ENCODE measurements at places on chromosomes 16 and 17.

DNA sequence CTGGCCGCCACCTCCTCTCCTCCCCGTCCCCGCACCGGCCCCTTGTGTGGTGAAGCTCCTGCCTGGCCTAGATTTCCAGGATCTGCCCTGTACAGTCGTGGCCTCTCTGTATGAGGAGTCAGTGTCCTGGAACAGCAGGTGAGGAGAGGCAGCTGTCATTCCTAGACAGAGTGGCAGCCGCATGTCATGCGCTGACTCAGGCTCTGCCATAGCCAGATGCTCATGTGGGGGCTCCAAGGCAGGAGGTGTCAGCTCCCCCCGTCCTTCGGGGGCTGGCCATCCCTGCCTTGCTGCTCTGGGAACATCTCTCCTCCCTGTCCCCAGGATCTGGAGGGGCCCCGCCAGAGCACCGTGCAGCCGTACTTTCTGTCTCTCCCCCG, 60.4 kb downstream of the BAIAP2 start:
- DNase-seq = no peak

DNA sequence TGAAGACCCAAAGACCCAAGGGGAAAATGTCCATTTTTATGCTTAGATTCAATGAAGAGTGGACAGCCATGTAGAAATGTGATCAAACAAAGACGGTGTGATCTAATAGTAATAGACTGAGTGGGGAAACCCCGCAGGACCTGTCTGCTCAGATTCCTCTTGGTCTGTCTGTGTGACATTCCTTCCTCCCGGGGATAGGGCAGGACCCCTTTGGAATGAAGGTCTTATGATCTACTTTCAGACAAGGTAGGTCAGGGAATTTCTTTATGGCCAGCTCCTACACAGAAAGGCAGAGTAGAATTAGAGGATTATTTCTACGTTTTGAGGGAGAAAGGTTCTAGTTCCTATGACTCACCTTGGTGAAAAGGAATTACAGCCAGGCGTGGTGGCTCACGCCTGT, 267.6 kb downstream of the STX8 start:
- DNase-seq = no peak

- DNase-seq = no peak
These were observed 81.0 kb downstream of the RPTOR start for GRCh38 chr17:80625627-80626026.

DNA sequence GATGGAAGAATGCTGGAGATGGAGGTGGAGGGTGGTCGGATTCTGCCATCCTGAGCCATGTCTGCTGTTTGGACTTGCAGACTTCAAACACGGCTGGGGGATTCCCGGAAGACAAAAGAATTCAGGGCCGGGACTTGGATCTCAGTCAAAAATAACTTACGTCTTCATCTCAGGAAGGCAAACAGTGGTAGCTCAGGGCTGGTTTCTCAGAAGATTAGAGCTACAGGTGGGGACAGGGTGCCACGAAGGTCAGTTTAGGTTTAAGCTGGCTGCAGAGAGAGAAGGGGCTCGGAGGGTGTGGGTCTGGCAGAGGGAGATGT, 4.3 kb upstream of the RHBDL3 start:
- DNase-seq = no peak

DNA sequence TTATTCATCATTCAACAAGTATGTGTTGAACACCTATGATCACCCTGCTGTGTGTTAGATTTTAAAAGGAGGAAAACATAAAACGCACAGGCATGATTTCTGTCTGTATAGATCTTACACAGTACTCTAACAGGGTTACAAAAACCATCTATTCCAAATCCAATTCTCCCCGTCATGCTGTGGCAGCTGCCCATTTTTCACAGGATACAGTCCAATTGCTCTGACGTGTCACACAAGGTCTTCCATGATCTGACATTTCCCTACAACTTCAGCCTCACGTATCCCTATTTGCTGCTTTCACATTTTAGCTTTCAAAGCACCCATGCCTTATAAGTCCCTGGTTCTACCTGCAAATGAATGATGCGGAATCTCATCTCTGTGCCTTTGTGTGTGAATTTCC, 67.0 kb upstream of the CNTNAP4 start:
- DNase-seq = no peak

DNA sequence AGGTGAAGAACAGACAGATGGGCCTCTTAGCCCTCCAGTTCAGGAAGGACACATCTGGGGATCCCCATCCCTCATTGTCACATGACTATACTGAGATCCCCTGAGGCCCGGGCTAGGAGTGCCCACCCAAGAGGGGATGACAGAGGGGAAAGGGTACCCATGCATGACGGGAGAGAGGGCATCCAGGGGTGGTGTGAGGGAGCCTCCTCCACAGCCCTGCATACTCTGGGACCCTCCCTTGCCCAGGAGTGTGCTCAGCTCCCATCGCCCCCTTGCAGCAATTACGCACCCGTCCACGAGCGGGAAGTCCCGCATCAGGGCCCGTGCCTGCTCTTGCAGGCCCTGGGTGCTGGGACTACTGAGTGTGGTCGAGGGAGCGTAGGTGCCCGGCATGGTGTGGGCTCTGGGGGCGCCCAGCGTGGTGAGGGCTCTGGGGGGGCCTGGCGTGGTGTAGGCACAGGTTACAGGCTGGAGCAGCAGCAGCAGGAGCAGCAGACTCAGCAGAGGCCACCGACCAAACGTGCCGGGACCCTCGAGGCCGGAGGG, 6.5 kb downstream of the DPEP2 start:
- no peak for DNase-seq

DNA sequence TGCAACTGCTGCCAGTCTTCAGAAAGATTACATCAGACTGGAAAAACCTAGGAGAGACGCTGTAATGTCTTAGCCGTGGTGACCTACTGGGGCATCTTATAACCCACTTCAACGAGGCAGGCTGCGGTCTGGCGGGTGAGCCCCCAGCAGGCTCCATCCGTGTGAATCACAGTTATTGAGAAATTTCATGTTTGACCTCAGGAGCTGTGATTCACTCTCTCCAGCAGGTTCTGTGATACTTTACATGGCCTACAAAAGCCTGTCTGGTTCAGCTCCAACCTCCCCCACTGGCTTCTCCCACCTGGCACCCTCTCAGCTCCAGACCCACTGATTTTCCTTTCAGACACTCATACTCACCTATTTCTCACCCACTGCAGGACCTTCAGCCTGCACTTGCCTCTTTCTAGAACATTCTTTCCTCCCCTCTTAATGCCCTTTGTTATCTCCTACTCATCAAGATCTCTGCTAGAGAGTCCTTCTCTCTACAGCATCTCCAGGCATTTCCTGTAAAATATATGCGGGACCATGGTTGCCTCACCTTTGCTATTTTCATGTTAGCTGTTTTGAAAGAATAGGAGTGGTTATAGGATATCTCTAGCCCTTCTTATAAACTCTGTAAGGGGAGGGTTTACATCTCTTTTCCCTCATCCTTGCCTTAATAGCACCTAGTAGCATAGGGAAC, 227.9 kb downstream of the MAF start:
- peak; percentile 66 for DNase-seq

- DNase-seq = no peak
These were observed 21.2 kb downstream of the C1QTNF1 start for GRCh38 chr17:79045001-79045729.

DNA sequence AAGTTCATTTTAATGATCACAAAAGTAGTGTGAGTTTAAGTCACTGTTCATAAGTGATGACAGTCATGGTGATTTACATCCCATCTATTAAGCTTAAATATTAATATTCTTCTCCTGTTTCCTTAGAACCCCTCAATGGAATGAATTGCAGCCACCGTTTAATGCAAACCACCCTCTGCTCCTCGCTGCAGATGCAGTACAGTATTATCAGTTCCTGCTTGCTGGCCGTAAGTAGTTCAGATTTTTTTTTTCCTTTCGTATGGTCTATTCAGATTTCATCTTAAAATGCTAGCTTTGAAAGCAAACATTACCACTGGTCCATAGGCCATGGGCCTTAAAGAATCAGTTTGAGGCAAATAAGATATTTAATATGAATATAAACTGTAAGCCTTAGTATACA, 359.0 kb upstream of the TBX2 start:
- no peak for DNase-seq

GRCh38 chr17:2978991-2979390, 84.4 kb downstream of the OR1D5 start:
- no peak for DNase-seq

DNA sequence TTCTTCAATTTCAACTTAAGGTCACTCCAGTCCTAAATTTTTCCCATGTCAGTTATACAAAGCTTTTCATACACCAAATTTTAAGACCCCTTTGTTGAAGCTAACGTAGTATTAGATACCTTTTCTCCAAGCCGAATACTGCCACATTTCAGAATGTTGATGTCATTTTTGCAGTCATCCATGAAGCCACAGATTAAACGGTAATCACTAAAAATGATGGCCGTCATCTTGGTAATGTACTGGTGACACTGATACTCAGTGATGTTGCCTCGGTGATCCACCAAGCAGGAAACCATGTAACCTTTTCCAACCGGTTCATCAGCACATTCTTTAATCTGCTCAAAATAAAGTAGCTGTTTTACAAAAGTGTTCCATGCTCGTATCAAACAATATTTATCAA, 82.1 kb upstream of the CLEC18B start:
- no peak for DNase-seq

- DNase-seq = peak; percentile 50
These were observed 319.8 kb downstream of the SEC14L1 start for GRCh38 chr17:77460514-77461046.

DNA sequence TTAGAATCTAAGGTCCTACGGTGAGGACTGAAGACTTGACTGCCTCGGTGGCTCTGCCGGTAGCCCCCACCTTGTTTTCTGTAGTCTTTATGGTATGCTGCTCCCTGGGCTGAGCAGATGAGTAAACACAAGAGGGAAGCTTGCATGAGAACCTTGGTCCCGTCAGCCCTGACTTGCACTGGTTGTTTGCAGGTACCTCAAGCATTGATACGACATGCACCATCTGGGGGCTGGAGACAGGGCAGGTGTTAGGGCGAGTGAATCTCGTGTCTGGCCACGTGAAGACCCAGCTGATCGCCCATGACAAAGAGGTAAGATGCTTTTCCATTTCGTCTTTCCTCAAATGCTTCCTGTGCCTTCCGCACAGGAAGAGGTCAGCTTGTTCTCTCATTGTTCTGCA, 21.1 kb upstream of the TACO1 start:
- no peak for DNase-seq

- no peak for DNase-seq
These were observed 18.3 kb downstream of the MEAK7 start for GRCh38 chr16:84486126-84486525.

- peak; percentile 20 for DNase-seq
These were observed 718 bp upstream of the RPH3AL start for GRCh38 chr17:353213-353837.

DNA sequence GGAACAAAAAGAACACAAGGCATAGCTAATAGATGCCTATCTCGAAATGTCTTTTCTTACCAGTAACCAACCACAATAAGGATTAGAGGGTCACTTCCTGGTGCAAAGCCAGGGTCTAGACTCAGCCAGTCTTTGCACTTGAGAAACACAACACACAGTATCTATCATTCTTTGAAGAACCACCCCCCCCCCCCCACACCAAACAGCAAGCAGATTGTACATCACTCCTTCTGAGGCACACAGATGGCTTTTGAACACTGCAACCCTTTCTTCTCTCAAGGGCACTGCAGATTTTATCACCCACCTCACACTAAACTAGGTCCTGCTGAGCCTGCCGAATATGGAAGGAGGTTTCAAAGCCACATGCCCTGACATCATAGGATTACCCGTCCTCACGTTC, 145.6 kb downstream of the AATF start:
- DNase-seq = no peak

DNA sequence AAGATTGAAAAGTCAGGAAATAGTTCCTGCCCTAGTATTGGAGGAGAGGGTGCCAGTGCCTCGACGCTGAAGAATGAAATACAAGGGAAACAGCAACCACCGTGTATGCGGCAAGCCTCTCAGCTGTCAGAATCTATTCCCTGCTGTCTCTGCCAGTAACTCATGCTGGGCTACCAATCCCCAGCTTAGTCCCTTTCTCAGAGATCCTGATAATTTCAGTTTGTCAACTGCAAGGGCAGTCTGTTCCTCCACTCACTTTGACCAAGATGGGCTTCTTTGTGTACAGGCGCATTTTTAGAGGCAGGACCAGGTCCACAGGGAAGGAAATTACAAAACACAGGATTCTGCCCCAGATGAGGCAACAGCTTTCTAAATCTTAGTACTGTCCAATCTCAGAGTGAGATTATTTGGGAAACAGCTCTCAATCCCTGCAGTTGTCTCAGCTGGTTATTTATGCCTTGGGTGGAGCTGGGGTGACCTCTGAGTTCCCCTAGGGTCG, 1.3 kb downstream of the NQO1 start:
- DNase-seq = no peak

GRCh38 chr17:75241996-75242460, 19.4 kb downstream of the GGA3 start:
- DNase-seq = peak; percentile 19

All from astrocyte of the spinal cord (primary cell).